Stimulated activated CD8-positive, alpha-beta memory T cell treated with anti-CD3 and anti-CD28 coated beads, Interleukin-7, amount 100 ng/mL, for 1 hour (primary cell): ENCODE measurements at places on chromosomes 5 and 9.

DNA sequence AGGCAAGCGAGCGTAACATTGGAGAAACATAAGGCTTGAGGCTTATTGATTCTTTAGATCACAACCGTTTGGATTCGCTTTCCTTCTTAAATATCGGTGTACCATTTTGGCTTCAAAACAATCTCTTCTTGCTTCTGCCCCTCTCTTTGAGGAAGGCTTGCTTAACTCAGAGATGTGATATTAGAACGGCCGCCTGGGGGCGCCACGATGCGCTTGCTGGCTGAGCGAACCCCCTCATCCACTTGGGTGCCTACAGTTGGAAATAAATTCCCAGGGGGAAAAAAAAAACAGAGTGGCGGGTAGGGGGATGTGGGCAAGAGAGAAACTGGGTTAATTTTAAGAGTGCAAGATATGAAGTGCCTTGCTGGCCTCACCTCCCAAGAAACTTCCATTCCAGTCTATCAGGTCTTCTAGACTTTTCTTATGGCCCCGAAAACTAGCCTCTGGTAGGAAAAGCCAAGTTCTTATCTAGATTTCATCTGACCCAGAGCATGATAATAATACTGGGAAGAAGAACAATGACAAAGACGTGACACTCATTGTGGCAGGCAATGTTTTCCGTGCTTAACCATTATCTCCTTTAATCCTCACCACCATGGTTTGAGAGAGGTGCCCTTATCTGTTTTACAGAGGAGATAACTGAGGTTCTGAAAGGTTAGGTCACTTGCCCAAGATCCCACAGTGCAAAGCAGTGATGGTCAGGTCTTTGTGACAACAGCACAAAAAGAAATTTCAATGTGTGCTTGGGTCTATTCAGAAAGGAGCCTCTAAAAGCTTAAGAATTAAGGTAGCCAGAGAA, 115.8 kb downstream of the DPYSL3 start:
- no peak for DNase-seq

- DNase-seq, result no peak
Observed at GRCh38 chr5:59137846-59138245, 555.0 kb downstream of the RAB3C start.

- no peak for DNase-seq
Observed at GRCh38 chr9:81002242-81002641, 687.1 kb downstream of the TLE1 start.

- DNase-seq, result no peak
Observed at GRCh38 chr5:108672639-108673038, 75.1 kb upstream of the FER start.

GRCh38 chr5:35436400-35437057, 181.1 kb upstream of the SPEF2 start:
- DNase-seq, result no peak

GRCh38 chr5:112063856-112064255, 306.9 kb upstream of the NREP start:
- DNase-seq, result no peak

DNA sequence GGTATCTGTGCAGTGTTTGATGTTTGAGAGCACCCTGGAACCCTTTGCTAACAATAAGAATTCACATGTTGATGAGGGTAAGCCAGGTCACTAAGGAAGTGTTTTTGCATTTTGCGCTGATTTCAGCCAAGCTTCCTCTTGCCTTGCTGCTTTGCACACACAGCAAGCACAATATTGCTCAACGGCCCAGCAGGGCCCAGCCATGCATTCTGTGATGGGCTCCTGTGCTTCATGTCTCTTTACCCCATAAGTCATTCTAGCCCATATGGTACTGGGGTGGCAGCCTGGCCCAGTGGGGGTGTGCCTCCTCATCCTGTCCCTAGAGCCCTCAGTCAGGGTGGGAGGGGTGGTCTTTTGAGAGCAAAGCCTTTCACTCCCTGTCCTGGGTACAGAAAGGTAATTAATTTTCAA, 481.3 kb downstream of the GADD45G start:
- DNase-seq, result no peak

GRCh38 chr9:127159949-127160610, 37.6 kb upstream of the ANGPTL2 start:
- DNase-seq, result no peak

GRCh38 chr9:126499911-126500599, 113.7 kb upstream of the LMX1B start:
- DNase-seq, result no peak

GRCh38 chr9:6219040-6219439, 3.4 kb downstream of the IL33 start:
- no peak for DNase-seq

- DNase-seq, result no peak
Observed at GRCh38 chr5:177447611-177448243, 1.1 kb downstream of the PRR7 start.

GRCh38 chr5:57504357-57504756, 21.7 kb upstream of the ACTBL2 start:
- no peak for DNase-seq

DNA sequence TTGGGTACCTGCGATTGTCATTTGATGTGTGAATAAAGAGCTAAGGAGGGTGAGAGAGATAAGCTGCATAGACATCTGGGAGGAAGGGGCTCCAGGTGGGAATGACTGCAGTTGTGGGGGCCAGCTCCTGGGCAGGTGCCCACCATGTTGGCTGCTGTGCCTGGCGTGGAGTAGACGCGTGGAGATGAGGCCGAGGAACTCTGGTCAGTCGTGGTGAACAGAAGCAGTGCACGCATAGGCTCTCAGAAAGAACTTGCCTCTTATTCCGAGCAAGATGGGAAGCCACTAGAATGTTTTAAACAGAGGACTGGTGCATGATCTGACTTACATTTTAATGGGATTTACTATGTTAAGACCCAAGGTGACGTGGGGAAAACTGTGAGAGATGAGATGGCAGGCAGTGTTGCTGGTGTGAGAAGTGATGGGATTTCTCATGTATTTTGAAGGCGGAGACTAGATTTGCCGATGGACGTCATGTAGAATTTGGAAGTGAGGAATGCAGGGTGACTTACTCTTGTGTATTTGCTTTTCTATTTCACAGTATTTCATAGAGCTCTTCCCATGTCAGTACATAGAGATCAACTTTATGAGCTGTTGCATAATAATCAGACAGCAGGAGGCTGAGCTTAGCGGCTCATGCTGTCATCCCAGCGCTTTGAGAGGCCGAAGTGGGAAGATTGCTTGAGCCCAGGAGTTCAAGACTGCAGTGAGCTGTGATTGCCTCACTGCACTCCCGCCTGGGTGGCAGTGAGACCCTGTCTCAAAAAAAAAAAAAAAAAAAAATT, 71.1 kb downstream of the EHMT1 start:
- DNase-seq, result no peak

GRCh38 chr5:151251001-151251551, 1.9 kb upstream of the GM2A start:
- no peak for DNase-seq

GRCh38 chr5:33237471-33237870, 203.3 kb upstream of the TARS1 start:
- no peak for DNase-seq
